NCI-H526 treated with DMSO at 0.1 percent for 48 hours (cell line): ENCODE measurements at places on chromosomes 13 and 19.

GRCh38 chr13:106492588-106493475, 42.6 kb downstream of the EFNB2 start:
- no peak for DNase-seq

DNA sequence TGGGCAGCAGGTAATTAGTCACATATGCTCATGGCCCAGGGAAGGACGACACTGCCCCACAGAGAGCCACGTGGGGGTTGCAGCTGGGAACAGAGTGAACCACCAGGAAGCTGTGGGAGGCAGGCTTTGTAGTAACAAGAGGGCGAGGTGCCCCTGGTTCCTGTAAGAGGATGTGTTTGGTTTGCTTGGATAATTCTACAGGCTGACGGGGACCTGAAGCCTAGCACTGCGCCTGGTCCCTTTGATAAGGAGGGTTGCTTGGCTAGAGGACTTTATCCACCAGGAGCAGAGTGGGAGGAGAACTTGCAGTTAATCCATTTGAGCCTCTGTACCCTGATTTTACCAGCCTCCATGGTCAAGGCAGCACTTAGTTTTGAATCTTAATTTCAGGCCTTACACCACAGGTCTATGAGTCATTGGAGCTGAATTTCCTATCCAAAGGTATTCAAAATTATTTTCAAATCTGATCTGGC, 67.4 kb upstream of the CLDN10 start:
- DNase-seq, result no peak

- no peak for DNase-seq
Measured at GRCh38 chr19:48926909-48927308, 6.6 kb upstream of the DHDH start.

- no peak for DNase-seq
Measured at GRCh38 chr13:78382491-78382890, 220.9 kb downstream of the POU4F1 start.

- no peak for DNase-seq
Measured at GRCh38 chr13:28704282-28704681, 14.5 kb downstream of the SLC46A3 start.

GRCh38 chr19:46133101-46133627, 8.7 kb upstream of the IGFL3 start:
- peak; percentile 7 for DNase-seq

DNA sequence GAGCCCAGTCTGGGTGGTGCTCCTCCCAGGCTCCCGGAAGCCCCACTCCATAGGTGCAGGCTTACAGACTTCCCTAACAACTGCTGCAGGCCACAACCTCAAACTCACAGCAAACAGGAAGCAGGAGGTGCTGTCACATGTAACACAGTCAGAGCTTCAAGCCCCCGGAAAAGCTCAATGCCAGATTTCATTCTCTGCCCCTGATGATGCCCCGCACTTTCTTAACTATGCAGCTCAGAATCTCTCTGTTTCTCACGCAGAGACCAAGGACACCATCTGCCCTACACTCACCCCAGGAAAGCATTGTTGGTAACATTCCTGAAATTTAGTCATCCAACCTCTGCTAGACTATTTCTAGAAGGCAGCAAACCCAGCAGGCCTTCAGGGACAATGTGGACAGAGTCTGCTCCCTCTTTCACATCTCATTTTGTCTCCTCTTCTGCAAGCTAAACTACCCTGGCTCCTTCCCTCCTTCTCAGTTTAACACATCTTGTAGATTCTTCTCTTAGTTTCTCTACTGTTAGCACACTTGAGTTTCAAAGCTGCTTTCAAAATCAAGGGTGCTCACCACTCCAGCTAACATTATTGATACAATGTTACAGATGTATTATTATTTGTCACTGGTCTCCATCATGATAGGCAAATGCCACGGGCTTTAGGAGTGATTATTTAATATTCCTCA, 162.5 kb downstream of the KCTD12 start:
- no peak for DNase-seq

- DNase-seq, result no peak
Measured at GRCh38 chr19:13011653-13012389, 16.5 kb downstream of the NFIX start.

DNA sequence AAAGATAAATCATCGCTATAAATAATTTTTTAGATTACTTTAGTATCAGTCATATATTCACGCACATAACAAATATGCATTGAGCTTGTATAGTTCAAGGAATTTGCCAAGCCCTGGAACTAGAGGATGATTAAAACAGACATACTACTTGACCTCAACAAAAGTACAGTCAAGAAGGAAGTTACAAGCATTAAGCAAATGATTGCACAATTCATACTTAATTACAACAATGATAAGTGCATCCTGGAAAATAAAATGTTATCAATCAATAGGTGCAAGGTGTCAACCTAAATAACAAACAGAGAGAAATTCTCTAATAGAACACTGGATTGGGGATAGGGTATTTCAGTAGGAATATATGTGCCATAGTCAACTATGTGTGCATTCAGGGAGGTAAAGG, 491.2 kb downstream of the GPC5 start:
- DNase-seq, result no peak

DNA sequence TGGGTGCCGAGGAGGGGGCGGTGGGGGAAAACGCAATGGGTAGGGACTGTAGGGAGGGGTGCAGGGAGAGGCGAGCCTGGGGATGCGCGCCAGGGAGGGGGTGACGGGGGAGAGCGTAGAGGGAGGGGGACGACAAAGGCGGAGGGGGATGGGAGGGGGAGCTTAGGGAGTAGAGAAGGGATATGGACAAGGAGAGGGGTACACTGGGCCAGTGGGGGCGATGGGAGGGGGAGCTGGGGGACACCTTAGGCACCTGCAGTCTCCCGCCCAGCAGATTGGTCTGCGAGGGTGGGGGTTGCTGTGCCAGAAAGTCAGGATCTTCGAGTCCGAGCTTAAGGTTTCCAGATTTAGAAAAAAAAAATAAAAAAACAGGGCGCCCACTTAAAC, 15.7 kb downstream of the CCDC124 start:
- no peak for DNase-seq

GRCh38 chr13:41756198-41756880, 204.6 kb downstream of the VWA8 start:
- no peak for DNase-seq

DNA sequence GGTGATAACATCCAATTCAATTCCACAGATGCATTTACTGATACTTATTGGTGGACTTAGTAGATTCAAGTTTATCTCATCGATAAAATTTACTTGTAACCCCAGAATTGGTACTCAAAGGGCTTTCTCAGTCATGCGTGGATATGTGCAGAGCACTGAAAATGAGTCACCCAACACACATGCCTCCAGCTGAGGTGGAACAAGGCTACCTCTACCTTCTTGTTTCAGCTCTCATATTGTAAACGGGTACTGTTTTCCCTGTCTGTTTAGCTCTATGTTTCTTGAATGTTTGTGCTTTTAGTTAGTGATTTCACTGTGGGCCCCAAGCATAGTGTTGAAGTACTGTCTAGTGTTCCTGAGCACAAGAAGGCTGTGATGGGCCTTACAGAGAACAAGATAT, 1.5 kb downstream of the LRRC63 start:
- DNase-seq, result no peak

- DNase-seq, result peak; percentile 73
Measured at GRCh38 chr19:34096020-34096915, 76.0 kb upstream of the LSM14A start.

- no peak for DNase-seq
Measured at GRCh38 chr13:39959497-39960144, 304.2 kb downstream of the COG6 start.

DNA sequence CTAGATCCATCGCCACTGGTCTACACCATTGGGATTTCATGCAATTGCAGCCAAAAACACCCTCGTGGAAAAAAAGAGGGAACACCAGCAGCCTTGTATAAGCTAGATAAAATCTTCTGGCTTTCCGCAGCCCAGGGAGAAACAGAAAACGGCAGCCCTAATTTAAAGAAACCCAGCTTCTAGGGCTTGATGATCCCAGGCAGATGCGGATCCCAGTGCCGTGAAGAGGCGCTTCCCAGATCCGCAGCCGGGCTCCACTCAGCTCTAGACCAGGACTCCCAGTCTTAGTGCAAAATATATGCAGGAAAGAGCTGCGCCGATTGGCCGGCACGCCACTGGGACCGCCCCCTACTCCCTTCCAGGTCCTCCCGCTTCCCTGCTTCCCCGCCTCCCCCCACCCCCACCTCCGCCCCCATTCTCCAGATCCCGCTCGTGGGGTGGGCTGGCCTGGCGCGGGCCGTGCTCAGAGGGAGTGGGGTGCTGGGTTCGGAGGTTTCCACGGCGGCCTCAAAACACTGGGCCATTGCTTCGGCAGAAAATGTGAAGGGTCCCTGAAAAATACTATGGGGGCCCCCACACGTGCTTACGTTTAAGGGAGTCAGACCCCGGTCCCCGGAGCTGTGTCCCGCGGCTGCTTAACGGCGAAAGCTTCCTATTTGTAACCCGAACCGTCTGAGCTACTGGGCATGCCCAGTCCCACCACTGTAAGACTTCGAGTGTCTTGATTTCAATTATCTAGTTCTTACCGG, 63.1 kb downstream of the SERP2 start:
- peak; percentile 97 for DNase-seq

- no peak for DNase-seq
Measured at GRCh38 chr19:5977222-5977784, 637 bp downstream of the RANBP3 start.

GRCh38 chr19:46924874-46925547, 64.2 kb downstream of the ARHGAP35 start:
- DNase-seq, result no peak

DNA sequence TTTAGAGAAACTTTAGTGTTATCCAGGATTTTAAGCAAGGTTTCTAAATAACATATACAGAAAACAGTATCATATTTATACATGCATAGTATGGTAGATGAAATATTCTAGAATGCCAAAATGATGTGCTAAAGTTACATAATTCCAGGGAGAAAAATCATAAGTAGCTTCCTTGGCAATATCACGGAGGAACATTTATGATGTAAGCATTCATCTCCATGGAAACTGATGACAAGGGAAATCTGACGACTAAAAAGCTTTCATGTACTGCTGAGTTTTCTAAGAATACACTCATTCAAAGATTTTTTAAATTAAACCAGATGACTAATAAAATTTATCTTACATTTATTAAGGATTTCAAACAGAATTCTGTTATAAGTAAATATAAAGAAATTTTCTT, 4.7 kb downstream of the TEX30 start:
- no peak for DNase-seq

DNA sequence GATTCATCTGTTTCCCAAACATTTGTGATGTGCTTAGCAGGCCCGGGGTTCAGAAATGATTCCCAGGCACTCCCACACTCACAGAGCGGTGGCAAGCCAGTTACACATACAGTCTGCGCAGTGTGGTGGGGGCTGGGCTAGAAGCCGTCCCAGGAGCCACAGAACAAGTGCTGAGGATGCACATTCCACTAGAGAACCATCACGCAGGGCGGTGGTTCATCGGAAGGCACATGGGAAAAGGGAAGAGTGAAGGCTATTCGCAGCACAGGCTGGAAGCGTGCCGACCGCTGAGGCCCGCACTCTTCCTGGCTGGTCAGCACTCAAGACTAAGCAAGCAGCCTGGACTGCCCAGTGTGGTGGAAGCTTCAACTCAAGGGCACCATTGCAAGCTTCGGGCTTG, 126.3 kb upstream of the SLC7A1 start:
- DNase-seq, result no peak

DNA sequence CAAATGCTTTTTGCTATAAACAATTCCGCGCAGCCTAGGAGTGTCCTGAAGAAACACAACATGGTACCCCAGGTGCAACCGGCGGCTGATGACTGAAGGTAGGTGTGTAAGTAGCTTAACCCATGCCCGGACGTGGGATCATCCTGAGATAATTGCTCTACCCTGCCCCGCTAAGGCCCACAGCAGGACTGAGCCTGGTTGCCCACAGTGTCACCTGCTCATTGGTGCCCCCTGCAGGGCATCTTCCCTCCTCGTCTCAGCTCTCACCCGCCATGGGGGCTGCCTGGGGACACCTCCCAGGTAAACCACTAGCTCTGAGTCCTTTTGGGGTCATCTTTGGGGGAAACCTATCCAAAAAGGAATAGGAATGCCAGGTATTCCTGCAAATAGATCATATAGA, 22.3 kb downstream of the TMEM161A start:
- DNase-seq, result no peak

GRCh38 chr19:15368798-15369593, 10.6 kb downstream of the AKAP8 start:
- DNase-seq, result no peak
